Activated CD4-positive, alpha-beta T cell treated with anti-CD3 and anti-CD28 coated beads, Interleukin-10, Interleukin-2, amounts not matched to agents 100 ng/mL and 50 ng/mL, durations not matched to agents 16 hours and 8 hours (primary cell): ENCODE measurements at places on chromosomes 1 and 21.
A peak's percentile ranks its signal among the peaks of the same experiment; 100 is the strongest.

- DNase-seq, result no peak
Measured at GRCh38 chr1:214912127-214912526, 170.4 kb upstream of the KCNK2 start.

- no peak for DNase-seq
Measured at GRCh38 chr1:237146241-237146640, 104.3 kb downstream of the RYR2 start.

DNA sequence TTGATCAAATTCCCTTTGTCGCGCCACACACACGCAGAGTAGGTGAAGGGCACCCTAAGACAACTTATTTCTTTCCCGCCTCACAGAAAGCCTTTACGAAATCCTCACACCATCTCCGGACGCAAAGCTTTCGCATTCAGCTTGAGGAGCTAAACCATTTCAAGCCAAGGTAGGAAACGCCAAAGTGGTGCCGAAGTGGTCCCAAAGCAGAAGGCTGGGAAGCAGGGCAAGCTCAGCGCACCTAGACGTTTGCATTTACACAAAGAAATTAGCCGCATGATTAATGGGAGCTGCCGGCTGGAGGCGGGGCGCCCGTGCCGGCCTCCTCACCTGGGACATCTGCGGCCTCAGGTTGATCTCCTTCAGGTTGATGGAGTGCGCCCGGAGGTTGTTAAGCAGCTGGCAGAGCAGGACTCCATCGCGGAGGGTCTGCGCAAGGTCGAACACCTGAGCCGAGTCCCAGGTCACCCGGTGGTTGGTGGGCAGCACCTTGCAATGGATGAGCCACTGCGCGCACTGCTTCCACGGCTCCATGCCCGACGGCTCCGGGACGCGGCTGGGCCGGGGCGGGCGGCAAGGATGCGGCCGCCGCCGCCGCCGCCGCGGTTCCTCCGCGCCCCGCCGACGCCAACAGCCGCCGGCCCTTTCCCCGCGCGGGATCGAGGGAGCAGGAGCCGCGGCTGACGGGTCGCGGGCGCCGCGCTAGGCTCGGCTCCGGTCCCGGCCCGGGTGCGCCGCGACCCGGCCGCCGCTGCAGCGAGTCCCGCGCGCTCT, 457 bp downstream of the VAV3 start:
- peak; percentile 19 for DNase-seq

GRCh38 chr1:218537122-218537913, 192.2 kb downstream of the TGFB2 start:
- DNase-seq, result no peak

DNA sequence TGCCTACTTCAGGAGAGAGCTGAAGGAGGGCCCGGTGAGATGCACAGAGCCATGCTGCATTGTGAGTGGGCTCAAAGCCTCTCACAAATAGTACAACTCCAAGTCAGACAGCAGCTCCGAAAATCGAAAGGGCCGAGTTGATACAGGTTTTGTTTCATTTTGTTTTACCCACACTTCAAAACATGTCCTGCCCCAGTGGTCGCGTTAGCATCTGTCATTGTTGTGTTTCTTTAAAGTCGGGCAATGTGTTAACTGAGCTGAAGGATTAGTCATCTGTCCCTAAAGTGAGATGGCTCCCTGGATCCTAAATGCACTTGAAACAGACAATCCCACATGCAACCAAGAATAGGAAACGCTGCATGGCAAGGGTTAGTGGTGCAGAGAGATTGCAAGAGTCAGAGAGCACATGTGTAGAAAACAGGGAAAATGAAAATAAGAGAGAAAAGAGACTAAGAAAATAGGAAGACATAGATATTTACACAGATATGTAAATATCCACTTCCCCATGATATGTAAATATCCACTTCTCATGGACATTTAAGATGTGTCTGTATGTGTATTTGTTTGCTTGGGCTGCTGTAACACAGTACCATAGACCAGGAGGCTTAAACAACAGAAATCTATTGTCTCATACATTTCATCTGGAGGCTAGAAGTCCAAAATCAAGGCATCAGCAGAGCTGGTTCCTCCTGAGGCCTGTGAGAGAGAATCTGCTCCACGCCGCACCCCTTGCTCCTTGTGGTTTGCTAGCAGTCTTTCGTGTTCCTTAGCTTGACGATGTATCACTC, 131.4 kb upstream of the RAB4A start:
- peak; percentile 45 for DNase-seq

- DNase-seq, result no peak
Measured at GRCh38 chr1:226646026-226646869, 92.8 kb downstream of the ITPKB start.

DNA sequence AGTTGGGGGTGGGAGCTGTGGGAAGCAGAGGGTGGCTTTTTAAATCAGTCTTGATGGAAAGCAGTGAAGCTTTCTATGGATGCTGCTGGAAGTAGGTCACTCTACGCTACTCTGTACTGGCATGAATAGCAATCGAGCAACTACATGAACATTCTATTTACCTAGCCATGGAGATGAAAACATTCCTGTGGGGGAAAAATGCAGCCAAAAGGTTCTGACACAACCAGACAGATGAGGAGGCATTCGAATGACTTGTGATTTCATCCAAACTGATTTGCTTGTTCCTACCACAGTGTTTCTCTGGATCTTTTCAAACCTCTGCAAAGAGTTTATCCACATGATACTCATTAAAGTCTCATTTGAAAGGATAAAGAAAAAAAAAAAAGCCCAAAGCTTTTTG, 95.0 kb downstream of the ASTN1 start:
- no peak for DNase-seq

DNA sequence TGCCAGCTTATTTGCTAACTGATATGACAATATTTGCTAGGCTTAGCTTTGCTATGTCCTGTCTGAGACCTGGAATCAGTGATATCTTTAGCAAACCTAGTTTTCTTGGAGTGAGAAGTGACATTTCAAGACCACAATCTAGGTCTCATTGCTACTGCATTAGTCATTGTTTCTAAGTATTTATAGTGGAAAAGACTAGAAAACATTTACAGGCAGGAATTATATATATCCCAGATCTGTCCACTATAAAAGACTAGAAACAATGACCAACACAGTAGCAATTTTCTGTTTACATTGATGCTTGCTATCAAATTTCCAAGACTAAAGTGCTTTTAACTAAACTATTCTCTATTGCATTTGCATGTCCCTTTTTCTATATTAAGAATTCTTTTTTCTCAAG, 5.0 kb upstream of the RGS18 start:
- no peak for DNase-seq

- DNase-seq, result peak; percentile 13
Measured at GRCh38 chr1:186325239-186325638, 49.8 kb downstream of the TPR start.

- DNase-seq, result no peak
Measured at GRCh38 chr1:213326281-213327016, 275.4 kb downstream of the RPS6KC1 start.

DNA sequence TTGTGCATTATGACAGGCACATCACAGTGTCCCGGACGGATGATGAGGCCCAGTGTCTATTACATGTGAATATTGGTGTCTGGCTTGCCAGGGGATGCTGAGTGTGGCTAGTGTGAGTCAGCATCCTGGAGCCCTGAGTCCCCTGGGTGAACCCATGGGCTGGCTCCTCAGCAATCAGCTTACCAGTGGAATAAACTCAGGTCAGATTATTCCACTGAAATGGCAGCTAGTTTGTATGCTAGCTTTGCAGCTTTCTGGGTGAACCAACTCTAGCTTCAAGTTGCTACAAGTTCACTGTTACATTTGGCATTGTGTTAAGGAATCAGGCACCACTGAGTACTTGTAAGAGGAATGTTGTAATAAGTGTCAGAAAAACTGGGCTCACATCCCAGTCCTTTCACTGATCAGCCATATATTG, 23.9 kb upstream of the RPTN start:
- DNase-seq, result peak; percentile 37

DNA sequence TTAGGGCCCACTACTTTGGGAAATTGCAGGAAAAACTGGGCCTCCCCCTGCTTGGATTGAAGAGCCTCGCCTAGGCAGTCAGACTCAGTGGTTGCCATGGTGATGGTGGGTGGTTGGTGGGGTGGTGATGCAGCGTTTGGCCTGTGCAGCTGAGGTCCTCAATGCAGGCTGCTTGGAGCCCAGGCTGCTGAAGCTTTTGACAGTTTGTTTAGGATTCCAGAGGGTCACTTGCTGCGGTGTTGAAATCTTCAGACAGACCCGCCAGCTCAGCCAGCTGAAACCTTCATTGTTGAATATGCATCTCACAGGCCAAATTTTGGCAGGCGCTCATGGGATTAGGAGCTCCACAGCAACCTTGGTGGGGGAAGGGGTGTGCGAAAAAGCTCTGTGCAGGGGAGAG, 67.9 kb downstream of the CACNA1E start:
- no peak for DNase-seq
